ENCODE measurements at places on chromosomes 12 and 14.

DNA sequence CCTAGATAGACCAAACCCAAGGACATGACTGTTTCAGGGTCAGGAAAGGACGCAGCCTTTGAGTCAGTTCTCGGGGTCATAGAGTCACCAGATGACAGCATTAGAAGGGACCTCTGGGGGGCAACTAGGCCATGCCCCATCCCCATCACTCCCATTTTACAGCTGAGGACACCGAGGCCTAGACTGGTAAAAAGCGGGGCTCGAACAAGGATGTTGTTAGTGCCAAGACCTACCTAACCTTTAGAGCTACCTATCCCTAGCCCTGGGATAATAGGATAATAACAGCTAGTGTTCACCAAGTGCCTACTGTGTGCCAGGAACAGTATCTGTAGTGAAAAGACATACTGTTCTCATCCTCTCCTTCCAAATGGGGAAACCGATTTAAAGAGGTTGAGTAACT, 48.7 kb downstream of the PLEKHG3 start:
- no peaks in the 10 kb centered on the region for H3K36me3 ChIP-seq
- no peak overlapping the region for H3K4me3 ChIP-seq
- no peak for DNase-seq
- H3K4me1 ChIP-seq: no peaks in the 10 kb centered on the region
- no peaks in the 10 kb centered on the region for H3K27me3 ChIP-seq
- H3K27ac ChIP-seq: no peak overlapping the region

GRCh38 chr12:45327823-45328383, 112.0 kb downstream of the ANO6 start:
- H3K36me3 ChIP-seq: peaks cover 13% of the 10 kb centered on the region
- H3K27me3 ChIP-seq: no peaks in the 10 kb centered on the region
- no peak for DNase-seq
- no peak overlapping the region for H3K27ac ChIP-seq
- no peak overlapping the region for H3K4me3 ChIP-seq

- H3K27me3 ChIP-seq: peaks cover 22% of the 10 kb centered on the region
- no peak overlapping the region for H3K27ac ChIP-seq
- peaks cover 6% of the 10 kb centered on the region for H3K4me1 ChIP-seq
- H3K4me3 ChIP-seq: no peak overlapping the region
Observed at GRCh38 chr14:103104654-103105452, 10.3 kb downstream of the EXOC3L4 start.

- DNase-seq: no peak
- no peak overlapping the region for H3K27ac ChIP-seq
Observed at GRCh38 chr12:116962197-116962596, 51.4 kb downstream of the FBXW8 start.

DNA sequence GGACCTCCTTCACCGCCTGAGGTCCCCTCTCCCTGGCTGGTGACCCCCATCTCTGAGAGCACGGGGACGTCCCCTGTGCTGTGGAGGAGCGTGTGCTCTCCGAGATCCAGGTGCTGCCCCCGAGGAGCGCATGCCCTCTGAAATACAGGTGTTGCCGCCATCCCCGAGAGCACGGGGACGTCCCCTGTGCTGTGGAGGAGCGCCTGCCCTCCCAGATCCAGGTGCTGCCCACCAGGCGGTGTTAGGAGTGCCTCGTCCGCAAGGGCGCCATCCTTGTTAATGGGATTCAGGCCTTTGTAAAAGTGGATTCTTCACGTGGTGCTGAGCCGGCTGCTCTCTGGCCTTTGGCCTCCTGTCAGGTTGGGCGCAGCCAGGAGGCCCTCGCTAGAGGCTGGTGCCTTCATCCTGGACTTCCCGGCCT, 10.1 kb downstream of the NOC4L start:
- H3K36me3 ChIP-seq: peaks cover 1% of the 10 kb centered on the region
- H3K27me3 ChIP-seq: no peaks in the 10 kb centered on the region
- H3K4me3 ChIP-seq: no peak overlapping the region
- DNase-seq: no peak
- no peaks in the 10 kb centered on the region for H3K4me1 ChIP-seq

Data from activated CD8-positive, alpha-beta T cell treated with anti-CD3 and anti-CD28 coated beads for 36 hours (primary cell).